ENCODE measurements at places on chromosomes 5 and 9.

GRCh38 chr5:16384804-16385203, 80.8 kb downstream of the ZNF622 start:
- DNase-seq = no peak

DNA sequence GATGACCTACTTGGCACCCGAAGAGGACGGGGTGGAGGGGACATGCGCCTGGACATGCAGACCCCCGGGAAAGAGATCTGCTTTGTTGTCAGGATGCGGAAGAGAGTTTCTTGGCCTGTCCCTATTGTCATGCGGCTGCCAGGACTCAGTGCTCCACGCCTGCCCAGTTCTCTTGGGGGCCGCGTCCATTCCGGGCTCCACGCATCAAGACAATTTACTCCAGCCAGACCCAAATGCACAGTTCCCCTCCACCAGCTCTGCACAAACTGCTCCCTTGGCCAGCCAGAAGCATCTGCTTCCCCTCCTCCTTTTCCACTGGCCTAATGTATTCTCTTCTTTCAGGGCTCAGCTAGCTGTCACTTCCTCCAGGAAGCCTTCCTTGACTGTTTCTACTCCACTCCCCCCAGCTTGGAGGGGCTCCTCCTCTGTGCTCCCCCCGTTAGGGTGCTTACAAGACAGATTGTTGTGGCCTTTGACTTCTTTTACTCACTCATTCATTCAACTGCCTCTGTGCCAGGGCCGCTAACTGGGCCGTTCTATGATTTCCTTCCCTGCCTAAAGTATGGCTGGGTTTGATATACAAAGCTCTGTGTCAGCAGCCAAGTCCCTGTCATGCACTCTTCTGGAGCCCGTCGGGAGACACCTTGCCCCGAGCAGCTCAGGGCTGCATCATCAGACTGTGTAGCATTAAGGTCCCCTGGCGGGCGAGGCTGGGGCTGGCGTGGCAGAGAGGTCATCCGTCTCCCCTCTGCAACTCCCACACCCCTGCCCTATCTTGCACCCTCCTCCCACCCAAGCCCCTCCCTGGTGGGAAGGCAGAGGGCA, 6.6 kb downstream of the FIBCD1 start:
- no peak for DNase-seq

GRCh38 chr9:127530206-127530941, 79.1 kb downstream of the LRSAM1 start:
- no peak for DNase-seq

GRCh38 chr9:91035825-91036208, 234.2 kb downstream of the SYK start:
- no peak for DNase-seq

- no peak for DNase-seq
These were observed 1.2 kb upstream of the INSL6 start for GRCh38 chr9:5186416-5187169.

DNA sequence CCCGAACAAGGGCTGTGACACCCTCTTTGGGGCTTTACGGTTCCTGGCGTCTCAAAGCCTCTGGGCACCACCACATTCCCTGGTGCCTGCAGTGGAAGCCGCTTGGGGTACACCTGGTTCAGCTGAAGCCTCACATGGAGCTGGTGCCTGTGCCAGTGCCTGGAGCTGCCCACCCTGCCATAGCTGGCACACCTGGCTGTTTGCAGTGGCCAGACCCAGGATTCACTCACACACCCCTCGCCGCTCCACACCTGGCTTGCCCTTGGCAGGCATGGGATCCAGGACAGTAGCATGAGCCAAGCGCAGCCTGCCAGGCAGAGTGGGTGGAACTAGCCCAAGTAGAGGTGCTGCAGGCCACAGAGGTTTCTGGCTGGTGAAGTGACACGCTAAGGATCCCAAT, 641.8 kb downstream of the TLE4 start:
- DNase-seq = no peak

DNA sequence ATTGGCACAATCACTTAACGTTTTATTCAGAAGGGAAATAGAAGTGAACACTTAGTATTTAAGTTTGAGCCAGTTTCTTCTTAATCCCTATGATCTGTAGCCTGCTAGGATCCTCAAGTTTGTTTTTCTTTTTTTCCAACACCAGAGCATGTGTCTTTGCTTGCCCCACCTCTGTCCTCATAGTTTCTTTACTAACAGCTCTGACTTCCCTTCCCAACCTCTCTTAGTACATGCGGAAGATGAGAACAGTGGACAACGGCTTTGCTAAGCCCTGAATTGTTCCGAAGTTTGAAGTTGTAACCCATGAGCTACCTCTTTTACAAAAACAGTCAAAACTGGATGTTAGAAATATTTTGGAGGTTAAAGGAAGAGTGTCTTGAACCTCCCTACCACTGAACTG, 61.7 kb upstream of the TAF11L2 start:
- no peak for DNase-seq
